ENCODE measurements at places on chromosomes 2 and 18.

DNA sequence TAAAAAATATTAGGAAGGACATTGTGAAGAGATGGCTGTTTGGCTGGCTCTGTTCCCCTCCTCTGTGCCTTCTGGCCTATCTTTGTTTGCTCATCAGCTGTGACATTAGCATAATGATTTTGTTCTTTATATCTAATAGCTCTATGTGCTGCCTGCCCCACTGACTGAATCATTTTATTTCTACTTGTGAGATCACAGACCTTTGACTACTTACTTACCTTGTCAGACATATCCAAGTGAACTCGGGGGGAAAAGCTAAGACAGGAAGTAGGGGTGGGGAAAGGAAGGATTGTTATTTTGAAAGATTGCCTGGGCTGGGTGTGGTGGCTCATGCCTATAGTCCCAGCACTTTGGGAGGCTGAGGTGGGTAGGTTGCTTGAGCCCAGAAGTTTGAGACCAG is 104.2 kb downstream of the ASAP2 start:
- no peak for DNase-seq

DNA sequence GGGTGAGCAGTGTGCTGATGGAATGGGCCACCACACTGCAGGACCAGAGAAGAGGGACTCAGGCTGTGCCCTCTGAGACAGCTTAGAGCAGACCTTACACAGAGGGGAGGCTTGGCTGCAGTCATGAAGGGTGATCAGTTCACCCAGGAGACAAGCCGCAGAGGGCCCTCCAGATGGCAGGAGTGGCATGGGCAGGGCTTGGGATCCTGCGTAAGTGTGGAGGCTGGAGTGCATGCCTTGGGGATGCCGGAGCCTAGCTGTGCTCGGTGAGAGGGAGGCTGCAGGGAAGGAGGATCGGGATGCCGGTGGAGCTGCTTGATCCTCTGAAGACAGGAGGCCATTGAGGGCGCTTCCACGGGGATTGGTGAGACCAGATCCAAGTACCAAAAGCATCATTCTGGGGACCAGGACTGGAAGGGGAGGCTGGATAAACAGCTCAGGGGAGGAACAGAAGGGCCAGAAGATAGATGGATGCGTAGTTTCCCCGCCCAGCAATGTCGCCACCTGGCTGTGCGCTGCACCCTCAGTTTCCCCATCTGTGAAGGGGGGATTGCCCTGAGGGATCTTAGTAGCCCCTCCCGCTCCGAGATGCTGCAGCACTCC is 163.4 kb downstream of the INHBB start:
- no peak for DNase-seq

GRCh38 chr2:24400207-24400907 is 40.0 kb upstream of the ITSN2 start:
- no peak for DNase-seq

- DNase-seq = no peak
Observed at GRCh38 chr2:148982282-148982681, 56.2 kb upstream of the LYPD6B start.

GRCh38 chr2:139438478-139438877 is 658.3 kb upstream of the NXPH2 start:
- DNase-seq = no peak

- no peak for DNase-seq
Observed at GRCh38 chr18:77736842-77737241, 487.2 kb downstream of the GALR1 start.

DNA sequence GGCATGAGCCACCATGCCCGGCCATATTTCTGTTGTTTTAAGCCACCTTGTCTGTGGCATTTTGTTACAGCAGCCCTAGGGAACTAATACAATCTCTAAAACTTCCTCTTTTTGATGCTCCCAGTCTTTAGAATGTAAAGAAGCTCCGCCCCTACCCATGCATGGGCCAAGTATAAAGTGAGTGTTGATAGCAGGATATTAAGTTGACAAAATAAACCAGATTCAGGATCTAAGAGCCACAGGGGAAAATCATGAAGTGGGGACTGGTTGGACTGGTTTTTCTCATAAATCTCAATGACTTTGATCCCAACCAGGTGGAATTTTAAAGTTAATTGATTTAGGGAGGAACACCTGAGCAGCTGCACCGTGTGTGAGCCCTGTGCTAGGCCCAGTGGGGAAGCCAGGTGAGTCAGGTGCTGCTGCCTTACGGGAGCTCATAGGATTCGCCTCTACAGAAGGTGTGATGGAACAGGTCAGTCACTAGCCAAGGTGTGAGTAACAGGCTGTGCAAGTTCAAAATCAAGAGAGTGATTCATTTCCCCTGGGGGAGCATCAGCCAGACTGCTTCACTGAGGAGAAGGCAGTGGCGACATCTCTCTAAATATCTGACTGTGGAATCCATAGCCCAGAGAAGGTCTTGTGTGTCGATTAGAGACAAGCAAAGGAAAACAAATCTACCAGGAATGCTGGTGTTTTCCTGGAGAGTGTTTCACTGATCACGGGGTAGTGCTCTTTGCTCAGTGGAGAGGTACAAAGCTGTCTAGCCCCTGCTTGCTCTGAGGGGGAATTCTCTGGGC is 63.0 kb upstream of the MSH2 start:
- DNase-seq = no peak

- no peak for DNase-seq
Observed at GRCh38 chr2:105451571-105452166, 52.8 kb upstream of the FHL2 start.

GRCh38 chr2:239240414-239240881 is 160.4 kb downstream of the HDAC4 start:
- DNase-seq = no peak

- DNase-seq = no peak
Observed at GRCh38 chr18:79834834-79835233, 37.1 kb downstream of the KCNG2 start.

- no peak for DNase-seq
Observed at GRCh38 chr2:131543385-131543891, 15.8 kb downstream of the CCDC74A start.

DNA sequence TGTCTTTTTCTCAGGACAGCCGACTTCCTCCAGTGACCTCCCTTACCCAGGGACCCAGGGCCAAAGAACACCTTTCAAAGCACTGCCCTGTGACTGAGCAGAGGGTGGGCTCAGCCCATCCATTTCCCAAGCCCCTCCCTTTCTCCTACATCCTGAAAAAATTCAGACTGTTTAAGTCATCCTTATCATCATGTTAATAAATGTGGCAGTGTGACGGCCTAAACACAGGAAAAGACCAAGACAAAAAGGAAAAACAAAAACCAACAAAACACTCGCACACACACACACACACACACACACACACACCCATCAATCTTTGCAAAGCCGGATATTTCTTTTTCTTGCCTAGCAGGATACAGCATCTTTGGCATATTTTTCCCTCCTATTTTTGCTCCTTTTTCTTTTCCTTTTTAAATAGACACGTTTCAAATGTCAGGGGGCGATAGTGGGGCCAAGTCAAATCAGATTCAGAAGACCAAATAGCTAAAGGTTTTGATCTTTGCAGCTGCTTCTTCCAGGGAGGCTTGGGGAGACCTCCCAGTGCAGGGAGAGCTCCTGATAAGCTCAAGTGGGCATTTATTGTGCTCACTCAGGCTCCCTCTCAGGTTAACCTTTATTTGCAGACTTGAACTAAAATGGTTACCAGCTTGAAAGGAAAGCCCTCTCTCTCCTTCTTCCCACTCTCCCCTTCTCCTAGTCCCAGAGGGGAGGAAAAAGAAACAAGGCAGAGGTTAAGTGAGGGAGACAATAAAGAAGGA is 39.5 kb upstream of the NRP2 start:
- no peak for DNase-seq

DNA sequence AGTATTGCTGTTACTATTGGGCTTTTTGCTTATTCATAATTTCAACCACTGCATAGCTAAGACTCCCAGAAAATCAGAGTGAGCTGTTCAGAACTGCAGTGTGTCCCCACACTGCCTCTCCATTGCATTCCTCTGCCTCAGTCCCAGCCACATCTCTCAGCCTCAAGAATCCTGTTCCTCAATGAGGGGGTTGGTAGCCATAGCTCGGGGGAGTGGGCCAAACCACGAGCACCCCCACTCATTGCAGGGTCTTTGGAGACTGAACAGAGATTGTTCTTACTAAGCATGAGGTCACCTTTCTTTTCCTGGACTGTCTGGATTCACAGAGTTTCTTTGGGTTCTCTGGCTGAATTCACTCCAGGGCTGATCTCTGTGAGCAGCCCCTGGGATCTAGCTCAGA is 161.1 kb downstream of the GFPT1 start:
- DNase-seq = no peak

DNA sequence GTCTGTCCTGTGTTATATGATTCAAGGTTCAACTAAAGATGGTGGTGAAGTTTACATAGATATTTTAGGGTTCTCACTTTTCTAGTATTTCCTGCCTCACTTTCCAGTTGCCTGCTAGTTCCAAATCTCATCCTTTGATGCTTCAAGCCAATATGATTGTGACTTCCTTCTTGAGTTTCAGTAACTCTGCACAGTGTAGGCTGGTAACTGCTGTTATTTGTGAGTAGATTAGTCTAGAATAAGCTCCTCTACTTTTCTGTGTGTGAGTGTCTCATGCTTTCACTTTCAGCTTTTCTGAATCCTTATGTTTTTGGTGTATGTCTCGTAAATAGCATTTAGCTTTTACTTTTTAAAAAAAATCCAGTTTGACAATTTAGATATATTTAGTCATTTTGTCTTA is 42.6 kb downstream of the GALNT1 start:
- no peak for DNase-seq

DNA sequence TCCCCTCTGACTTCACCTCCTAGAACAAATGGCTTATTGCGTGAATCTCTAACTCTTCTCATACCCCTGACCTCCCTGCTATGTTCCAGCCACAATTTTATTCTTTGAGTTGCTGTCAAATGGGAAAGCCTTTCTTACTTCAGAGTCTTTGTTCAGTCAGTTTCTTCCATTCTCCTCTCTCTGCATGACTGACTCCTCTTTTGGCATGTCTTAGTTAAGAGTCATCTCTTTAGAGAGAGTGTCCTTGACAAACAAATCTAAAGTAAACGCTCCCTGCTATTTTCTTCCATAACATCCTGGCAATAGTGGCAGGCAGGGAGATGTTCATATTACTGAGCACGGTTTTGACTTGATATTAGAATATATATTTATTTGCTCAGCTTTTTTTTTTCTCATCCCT is 170.7 kb upstream of the ERBB4 start:
- DNase-seq = no peak

DNA sequence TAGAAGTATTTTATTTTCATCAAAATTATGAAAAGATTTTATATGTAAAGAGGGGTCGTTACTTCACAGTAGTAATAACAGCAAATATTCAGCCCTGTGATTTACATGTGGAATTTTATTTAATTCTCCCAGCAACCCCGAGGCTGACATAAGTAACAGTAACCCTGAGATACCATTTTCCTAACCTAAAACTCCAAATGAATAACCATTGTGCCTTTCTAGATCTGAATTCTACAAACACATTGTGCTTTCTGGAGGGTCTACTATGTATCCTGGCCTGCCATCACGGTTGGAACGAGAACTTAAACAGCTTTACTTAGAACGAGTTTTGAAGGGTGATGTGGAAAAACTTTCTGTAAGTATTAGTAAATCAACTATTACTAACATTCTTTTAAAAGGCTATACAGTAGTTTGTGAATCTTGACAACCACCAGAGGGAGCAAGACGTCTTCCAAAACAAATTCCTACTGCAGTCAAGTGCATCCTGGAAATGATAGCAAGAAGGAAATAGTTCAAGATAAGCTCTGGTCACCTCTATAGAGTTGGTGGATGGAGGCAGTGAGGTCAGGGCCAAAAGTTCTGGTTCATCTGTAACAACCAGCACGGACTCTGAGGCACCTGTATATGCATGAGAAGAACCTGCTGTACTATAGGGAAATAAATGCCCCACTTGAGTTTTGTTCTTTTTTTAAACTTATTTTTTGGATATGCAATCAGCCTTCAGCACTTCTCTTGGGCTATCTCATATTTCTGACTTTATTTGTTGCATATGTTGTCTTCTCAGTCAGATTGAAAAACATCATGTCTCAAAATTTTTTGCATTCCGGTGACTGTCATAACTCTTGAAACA is 37.4 kb downstream of the ACTR2 start:
- peak; percentile 22 for DNase-seq

DNA sequence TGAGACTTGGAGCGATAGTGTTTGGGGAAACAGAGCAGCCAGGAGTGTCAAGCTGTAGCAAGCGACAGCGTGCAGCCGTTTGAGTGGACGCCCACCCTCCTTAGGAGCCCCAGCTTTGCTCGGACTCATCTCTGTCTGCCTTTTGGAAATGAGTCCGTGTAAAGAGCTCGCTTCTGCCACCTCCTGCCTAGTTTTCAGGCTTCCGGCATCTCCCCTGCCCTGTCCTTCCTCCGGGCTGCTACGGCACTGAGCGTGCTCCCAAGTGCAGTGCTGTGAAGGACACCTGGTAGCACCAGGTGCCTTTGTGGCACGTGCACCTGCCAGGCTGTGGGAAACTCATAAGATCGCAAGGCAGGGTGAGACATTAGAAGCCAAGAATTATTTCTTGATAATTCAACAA is 117.1 kb downstream of the RNF144A start:
- DNase-seq = no peak

DNA sequence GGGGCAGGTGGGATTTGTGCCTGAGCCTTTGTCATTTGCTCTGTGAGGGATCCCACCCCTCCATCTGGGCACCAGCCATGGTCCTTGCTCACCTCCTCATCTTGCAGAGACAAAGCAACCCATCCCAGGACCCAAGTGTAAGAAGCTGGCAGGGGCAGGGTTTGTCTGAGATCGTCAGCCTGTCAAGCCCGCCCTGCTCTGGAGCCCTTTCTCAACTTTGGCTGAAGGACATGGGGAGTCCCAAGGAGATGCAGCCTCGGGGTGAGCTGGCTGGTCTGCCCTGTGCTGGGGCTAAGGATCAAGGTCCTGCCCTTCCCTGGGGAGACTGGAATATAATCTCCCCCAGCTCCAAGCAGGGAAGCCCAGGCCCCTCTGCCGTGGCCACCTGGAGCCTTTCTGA is 86.0 kb downstream of the CAPN13 start:
- DNase-seq = no peak

- no peak for DNase-seq
Observed at GRCh38 chr2:132256251-132256902, 94.6 kb upstream of the ANKRD30BL start.

DNA sequence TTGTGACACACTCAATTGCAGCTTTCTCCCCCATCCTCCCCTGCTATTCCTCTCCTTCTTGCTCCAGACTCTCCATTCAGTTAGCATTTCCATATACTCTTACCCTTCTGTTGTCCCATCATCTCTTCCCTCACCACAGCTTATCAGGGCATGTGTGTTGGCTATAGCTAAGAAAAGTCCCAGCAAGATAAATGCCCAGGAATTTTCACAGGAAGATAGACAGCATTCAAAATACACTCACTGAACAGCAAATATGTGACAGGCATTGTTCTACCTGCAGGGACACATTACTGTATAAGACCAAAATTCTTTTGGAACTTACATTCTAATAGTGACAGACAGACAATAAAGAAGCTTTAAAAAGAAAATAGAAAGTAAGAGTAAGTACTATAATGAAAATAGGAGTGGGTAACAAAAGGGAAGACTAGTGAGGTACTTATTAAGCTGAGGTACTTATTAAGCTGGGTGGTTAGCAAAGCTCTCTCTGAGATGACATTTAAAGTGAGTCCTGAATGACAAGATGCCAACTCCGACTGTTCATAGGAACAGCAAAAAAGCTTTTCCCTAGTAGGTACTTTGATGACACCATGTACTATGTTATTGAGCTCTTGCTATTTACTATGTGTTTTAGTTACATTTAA is 86.2 kb downstream of the CHN1 start:
- DNase-seq = no peak
